ENCODE measurements at places on chromosomes 16 and 17.

GRCh38 chr17:1267471-1267943 lies 2.7 kb upstream of the BHLHA9 start:
- no peak for DNase-seq

- DNase-seq, result no peak
Observed at GRCh38 chr17:21132428-21132827, 5.7 kb downstream of the DHRS7B start.

DNA sequence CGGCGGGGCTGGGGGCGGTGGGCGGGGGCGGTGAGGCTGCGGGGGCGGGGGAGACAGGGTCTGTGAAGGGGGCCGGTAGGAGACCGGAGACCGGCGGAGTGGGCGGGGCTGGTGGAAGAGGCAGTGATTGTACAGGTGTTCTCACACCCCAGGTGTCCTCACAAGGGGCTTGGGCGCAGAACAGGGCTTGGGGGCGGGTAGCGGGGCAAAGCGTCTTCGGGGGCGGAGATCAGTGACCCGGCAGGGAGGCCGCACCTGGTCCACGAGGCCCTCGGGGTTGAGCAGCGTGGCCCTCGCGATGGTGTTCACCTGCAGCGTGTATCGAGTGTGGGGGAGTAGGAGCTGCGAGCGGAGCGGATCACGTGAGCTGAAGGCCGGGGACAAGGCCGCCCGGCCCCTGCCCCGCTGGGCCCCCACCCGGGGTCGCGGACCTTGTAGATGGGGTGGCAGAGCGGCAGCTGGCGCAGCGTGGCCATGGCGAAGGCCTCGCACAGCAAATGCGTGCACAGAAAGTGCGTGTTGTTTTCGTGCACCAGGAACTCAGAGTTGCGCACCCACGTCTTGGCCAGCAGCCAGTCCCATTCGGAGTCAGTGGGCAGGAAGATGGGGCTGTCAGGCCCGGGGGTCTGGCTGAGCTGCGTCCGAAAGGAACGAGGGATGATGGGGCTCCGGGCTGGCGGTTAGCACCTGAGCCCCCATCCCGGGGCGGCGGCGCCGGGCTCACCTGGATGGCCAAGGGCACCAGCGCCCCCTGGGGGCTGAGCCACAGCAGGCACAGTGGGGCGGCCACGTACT lies 8.5 kb downstream of the ALOXE3 start:
- no peak for DNase-seq

GRCh38 chr17:65220732-65221131 lies 83.6 kb downstream of the RGS9 start:
- no peak for DNase-seq

DNA sequence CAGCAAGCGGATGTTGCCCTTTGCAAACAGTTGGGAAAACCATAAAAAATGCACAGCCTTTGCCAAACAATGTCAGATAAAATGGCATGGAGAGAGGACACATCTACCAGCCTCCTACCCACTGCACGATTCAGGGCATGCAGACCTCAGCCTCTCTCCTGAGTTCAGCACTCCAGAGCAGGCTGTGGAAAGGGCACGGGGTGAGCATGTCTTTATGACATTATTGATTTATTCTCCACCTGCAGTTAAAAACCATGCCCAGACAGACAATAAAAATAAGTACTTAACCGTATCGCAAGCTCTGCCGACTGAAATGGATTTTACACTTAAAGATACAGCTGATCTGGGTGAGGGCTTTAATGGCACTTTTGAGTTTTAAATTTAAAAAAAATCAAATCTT lies 127.1 kb downstream of the MAF start:
- DNase-seq, result no peak

All from NCI-H524 treated with DMSO at 0.1 percent for 48 hours (cell line).